ENCODE measurements at places on chromosomes 4 and X.

GRCh38 chr4:85482010-85482738 lies 7.2 kb downstream of the ARHGAP24 start:
- DNase-seq, result no peak

DNA sequence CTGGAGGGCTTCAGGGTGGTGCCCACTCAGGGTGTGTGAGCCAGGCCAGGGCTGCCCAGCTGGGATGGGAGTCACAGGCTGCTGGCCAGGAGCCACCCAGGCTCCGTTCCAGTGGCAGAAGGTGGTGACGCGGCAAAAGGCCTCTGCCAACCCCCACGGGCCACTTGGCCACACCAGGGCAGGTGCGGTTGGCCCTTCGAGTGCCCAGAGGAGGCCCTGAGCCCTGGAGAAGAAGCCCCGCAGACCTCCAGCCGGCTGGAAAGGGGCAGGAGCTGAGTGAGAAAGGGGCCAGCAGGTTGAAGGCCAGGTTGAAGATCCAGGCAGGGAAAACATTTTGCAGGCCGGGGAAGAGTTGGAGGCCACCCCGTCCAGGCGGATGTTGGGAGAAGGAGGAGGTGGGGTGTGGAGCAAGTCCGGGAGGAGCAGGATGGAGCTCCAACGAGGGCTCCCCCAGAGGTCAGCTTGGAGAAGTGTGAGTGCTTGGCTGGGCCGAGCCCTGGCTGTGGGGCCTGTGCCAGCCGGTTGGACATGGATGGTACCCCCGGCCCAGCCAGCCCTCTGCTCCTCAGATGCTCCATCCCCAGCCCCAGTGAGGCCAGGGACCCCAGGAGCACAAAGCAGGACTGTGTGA lies 2.8 kb upstream of the CPLX1 start:
- no peak for DNase-seq

GRCh38 chr4:130233377-130234047 lies 1137.6 kb downstream of the C4orf33 start:
- no peak for DNase-seq

DNA sequence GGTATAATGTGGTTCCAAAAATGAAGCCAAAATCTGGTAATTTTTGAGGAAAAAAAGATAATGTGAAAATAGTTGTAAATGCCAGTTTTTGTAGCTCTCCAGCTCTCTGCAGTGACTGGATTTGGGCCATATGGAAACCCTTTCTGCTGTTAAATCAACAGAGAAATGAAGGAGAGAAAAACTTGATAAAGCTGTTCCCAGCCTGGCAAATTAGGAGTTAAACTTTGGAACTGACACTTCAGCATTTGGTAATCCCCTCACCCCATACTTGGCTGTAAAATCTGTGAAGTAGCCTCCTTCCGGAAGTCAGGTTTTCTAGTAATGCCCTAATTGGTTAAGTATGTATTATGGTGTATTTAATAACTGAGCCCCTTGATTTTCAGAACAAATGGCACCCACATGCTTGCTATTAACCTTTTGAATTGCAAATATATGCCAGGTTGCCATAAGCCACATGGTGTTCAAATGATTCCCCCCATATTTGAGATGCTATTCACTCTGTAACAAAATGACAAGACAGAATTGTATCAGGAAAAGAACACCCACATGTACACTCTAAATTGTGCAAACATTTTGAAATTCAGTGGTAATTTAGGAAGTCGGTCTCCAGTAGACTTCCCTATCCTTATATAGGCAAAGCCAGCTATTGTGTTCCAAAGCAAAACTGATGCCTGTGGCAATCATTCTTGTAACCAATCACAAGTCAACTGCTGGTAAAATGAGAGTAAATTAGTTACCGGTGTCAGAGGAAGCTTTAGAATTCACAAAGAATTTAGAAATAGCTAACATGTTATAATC lies 96.3 kb upstream of the ADAMTS3 start:
- no peak for DNase-seq

DNA sequence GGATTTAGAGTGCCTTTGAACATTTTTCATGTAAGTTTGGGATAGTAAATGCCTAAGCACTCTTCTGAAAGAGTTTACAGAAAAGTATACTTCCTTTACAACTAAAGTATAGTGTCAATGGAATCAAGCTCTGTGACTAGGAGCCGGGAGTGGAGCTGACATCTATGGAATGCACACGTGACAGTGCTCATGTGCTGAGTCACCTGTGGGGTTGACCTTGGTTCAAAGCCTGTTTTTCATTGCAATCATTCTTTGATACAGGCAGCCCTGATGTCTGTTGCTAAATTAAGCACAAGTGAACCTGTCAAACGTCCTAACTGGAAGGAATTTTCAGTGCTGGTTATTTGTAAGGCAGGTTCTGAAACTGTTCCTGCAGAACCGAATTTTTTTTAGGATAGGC lies 82.5 kb downstream of the GPAT3 start:
- DNase-seq, result peak; percentile 82

GRCh38 chr4:156545003-156545785 lies 426.4 kb downstream of the PDGFC start:
- peak; percentile 66 for DNase-seq

DNA sequence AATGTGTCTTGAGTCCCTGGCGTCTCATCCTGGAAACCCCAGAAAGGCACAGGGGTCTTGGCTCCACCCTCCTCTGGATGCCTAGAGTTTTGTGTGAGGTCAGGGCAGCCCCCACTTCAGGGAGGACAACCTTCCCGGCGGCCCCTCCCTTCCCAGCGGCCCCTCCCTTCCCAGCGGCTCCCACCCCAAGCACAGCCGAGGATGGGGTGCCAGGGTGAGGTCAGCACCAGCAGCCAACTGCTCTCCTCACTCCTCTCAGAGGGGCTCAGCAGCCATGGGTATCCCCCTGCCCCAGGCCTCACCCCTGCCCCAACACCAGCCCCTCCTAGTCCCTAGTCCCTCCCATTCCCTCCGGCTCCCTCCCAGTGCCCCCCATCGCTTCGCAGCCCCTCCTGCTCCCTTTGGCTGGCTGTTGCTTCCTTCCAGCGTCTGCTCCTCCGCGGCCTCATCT lies 17.4 kb downstream of the DGKQ start:
- no peak for DNase-seq
